ENCODE measurements at places on chromosomes 7 and 10.

GRCh38 chr7:84811362-84811761 is 375.5 kb downstream of the SEMA3D start:
- H3K27ac ChIP-seq = no peak overlapping the region
- H3K4me3 ChIP-seq = no peak overlapping the region
- no peaks in the 10 kb centered on the region for H3K4me1 ChIP-seq
- no peak for DNase-seq
- no peaks in the 10 kb centered on the region for H3K27me3 ChIP-seq
- H3K36me3 ChIP-seq = no peaks in the 10 kb centered on the region

DNA sequence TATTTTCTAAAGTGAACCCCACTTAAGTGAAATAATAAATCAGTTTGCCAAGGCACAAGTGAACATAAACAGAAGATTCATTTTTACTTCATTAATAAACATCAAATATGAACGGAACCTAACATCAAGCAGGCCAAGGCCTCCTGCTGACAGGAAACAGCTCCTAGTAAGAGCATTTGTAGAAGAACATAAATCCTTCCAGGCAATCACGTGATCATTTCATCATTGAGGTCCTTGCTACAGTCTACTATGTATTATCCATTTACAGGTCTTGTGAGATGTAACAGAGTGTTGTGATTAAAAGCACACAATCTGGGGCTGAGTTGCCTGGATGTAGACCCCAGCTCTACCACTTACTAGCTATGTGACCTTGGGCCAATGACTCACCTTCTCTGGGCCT is 70.6 kb downstream of the CALD1 start:
- no peaks in the 10 kb centered on the region for H3K27me3 ChIP-seq
- no peaks in the 10 kb centered on the region for H3K4me1 ChIP-seq
- no peak overlapping the region for H3K4me3 ChIP-seq
- no peak for DNase-seq
- no peak overlapping the region for H3K27ac ChIP-seq

DNA sequence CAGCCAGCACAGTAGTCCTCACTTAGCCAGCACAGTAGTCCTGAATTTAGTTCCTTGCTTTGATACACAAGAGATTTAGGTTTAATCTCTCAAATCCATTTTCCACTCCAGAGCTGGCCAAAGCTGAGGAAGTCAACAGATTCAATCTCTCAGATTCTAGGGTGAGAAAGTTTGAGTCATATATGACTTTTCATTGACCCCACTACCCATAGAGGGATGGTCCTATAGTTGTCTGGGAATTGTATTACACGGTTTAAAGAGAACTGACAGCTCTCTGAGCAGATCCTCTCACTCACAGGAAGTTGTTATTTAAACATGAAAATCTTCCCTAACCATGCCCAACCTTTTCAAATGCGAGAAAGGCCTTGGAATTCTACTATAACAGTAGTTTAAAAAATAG is 641.8 kb upstream of the SEMA3D start:
- H3K36me3 ChIP-seq = no peaks in the 10 kb centered on the region
- H3K4me3 ChIP-seq = no peak overlapping the region
- no peaks in the 10 kb centered on the region for H3K27me3 ChIP-seq
- no peak for DNase-seq
- no peaks in the 10 kb centered on the region for H3K4me1 ChIP-seq

- no peak overlapping the region for H3K4me3 ChIP-seq
- no peaks in the 10 kb centered on the region for H3K4me1 ChIP-seq
- no peaks in the 10 kb centered on the region for H3K27me3 ChIP-seq
- no peaks in the 10 kb centered on the region for H3K36me3 ChIP-seq
Observed at GRCh38 chr10:565676-566075, 123.8 kb downstream of the DIP2C start.

DNA sequence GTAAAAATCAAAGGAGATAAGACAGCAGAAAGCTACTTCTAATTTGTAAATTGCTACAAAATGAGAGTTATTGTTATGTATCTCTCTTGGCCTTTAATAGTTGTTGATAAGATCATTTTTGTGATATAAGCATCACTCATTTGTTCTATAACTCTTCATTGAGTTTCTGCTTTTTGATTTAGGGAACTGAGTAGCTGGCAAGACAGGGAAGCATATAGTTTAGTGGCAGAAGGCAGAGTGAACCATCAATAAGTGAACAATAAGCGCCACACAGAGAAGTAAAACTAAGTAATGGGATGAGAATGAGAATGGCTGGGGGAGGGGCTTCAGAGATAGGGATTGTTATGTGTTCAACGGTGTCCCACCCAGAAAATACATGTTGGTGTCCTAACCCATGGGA is 245.4 kb downstream of the ADARB2 start:
- H3K27ac ChIP-seq = no peak overlapping the region
- no peaks in the 10 kb centered on the region for H3K27me3 ChIP-seq
- H3K36me3 ChIP-seq = no peaks in the 10 kb centered on the region
- DNase-seq = no peak
- H3K4me1 ChIP-seq = no peaks in the 10 kb centered on the region

GRCh38 chr7:83821866-83822265 is 172.9 kb upstream of the SEMA3E start:
- H3K4me3 ChIP-seq = no peak overlapping the region
- no peaks in the 10 kb centered on the region for H3K27me3 ChIP-seq
- H3K36me3 ChIP-seq = no peaks in the 10 kb centered on the region
- H3K27ac ChIP-seq = no peak overlapping the region

Measured in H1 (cell line).